Fibroblast of skin of back (primary cell): ENCODE measurements at places on chromosomes 6 and 20.

DNA sequence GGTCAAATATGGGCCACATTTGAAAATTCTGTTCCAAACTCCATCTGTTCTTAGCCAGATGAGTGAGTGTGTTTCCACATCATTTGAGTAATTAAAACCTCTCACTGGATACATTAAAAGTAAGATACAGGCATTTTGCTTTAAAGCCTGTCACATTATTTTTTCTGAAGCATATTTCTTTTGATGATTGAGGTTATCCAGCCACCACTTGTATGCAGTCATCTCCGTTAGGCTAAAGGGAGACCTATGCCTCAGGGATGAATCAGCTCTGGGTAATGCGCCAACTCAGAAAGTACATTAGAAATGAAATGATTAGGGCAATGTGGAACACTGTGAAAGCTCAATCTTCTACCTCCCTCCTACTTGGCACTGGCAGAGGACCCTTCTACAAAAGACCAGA lies 90.7 kb downstream of the SNAP25 start:
- DNase-seq = peak; percentile 92

- peak; percentile 34 for DNase-seq
Measured at GRCh38 chr6:167825332-167826229, 1.1 kb upstream of the AFDN start.

DNA sequence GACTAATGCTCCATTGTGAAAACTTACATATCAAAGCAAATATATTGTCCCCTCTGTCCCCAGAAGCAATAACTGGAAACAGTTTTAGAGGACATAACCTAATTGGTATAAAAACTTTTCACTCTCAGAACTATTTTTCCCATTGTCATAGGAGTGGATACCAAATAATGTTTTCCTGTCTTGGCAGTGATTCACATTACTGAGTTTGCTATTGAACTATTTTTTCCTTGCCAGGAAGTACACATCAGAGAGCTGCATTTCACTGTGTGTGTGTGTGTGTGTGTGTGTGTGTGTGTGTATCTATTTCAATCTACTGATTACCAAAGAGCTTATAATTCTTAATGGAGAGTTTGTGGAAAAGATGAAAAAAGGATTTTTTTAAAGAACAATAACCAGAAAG lies 45.4 kb downstream of the AKAP12 start:
- peak; percentile 75 for DNase-seq

DNA sequence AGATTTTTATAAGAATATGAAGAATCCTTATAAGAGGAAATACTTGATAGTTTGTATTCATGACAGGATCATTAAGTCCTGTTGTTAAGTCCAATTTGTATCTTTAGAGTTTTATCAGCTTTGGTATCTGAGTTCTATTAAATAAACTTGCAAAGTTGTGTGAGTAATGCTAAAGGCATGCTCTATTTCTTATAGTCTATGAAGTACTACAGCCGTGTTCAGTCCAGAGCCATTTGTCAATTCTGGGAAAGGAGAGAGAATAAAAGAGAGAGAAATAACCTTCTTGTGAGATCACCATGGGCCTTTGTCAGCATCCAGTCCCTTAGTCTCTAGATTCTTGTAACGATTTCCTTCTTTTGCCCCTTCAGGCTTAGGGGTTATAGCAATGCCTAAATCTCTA lies 181.2 kb upstream of the POU3F2 start:
- DNase-seq = peak; percentile 1

DNA sequence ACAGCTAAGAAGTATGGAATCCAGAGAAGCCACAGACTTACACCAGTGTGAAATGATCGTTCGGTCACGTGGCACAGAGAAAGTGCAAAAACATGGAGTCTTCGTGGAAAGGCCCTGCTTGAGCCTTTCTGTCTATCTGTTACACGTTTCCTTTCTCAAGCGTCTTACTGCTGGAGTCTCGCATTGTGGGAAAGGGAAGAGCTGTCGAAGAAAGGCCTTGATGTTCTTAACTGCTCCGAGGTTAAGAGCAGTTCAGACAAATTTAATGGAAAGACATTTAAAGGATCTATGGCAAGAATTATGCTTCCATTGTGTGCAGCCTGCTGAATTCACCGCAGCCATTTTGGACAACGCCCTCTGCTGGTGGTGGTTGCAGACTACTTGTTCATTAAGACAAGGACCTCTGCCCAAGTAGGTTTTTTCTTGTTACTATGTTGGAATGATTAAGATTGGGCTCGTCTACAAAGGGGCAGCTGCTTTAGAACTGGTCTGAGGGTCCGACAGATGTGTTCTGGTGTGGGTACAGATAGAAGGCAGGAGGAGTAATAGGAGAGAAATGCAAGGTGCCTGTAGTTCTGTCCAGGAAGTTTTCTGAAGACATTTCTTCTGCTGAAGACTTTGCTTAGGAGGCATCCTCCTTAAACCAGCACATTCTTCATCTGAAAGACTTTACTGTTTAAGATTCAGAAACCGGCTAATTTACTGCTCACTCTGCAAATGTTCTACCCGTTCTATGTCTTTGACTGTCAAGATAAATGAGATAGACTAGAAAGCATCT lies 24.7 kb upstream of the CCN6 start:
- DNase-seq = peak; percentile 62

DNA sequence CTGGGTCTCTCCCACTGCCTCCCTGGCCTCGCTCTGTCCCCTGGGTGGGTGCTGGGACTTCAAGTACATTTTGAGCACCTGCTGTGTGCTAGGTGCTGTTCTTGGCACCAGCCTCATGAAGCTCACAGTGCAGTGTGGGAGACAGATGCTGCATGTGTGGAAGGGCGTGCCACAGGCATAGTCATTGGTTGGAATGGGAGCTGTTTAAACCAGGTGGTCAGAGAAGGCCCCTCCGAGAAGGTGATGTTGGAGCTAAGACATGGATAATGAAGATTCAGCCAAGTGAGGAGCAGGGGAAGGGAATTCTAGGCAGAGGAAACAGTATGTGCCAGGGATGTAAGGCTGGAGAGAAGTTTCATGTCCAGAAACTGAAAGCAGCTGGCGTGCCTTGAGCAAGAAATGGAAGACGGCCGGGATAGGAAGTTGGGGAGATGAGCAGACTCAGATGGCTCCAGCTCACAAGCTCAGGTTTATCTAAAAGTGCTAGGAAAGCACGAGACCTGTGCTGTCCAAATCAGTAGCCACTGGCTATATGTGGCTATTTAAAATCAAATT lies 9.9 kb downstream of the LPIN3 start:
- no peak for DNase-seq

DNA sequence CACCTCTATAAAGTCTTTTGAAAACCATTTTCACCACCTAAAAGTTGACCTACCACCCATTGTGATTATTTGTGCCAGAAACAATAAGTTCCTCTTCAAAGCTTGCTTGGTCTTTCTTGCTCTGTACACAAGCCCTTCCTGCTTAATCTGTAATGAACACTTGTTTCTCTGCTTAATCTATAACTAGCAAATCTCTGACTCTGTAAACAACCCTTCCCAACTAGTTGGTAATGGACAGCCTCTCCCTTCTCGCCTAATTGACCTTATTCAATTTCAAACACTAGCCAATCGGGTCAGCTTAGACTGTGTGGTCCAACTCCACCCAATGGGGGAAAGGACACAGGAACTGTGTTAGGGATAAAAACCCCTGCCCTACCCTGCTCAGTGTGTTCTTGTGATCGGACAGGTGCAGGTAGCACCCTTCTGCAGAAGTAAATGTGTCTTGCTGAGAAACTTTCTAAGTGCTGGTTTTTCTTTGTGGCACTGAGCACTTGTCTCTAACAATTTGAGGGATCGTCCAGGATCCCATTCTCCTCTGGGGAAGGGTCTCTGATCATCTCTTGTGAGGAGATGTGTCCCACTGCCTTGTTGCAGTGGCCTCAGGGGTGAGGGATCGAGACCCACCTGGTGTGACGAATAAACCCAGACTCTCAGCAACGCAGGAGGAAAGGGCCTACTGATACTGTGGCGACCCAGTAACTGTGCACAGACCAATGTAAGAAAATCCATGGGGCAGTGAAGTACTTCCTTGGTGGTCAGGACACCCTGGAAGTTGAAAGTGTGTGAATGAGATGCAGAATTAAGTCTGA lies 23.5 kb downstream of the CHD6 start:
- no peak for DNase-seq

GRCh38 chr6:110612298-110612697 lies 135.9 kb upstream of the SLC22A16 start:
- no peak for DNase-seq

DNA sequence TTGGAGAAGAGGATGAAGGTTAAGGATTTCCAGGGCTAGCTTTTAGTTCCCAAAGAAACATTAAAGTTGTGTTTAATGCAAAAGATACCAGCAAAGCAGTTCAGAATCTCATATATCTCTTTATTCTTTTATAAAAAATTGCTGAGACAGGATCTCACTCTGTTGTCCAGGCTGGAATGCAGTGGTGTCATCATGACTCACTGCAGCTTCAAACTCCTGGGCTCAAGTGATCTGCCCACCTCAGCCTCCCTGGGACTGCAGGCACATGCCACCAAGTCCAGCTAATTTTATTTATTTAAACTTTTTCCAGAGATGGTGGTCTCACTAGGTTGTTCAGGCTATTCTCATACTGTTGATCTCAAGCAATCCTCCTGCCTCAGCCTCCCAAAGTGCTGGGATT lies 41.1 kb upstream of the CAP2 start:
- peak; percentile 76 for DNase-seq

- DNase-seq = no peak
Measured at GRCh38 chr6:56814308-56814707, 140.6 kb upstream of the BEND6 start.

DNA sequence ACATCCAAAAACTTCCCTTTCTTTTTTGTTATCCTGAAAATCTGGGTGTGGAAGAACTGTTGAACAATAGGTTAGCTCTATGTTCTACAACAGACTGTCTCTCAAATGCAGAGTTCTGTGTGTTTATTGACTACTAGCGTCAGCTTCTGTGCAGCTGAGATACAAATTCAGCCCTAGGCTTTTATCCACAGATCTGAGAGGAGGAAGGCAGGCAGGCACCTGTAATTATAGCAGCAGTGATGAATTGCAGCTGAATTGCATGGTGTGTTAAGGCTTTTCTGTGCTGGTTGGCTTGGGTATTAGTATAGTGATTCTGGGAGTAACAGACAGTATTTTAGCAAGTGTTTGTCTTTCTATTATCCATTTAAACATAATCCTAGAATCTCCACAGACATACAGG lies 24.4 kb downstream of the GRIK2 start:
- no peak for DNase-seq
